G401 (cell line): ENCODE measurements at places on chromosomes 13 and 19. TPM values are rescaled to one million over a fixed set of nuclear protein-coding genes. Genes with fewer than 3 reads are reported as not detected.

The COX7A1 gene
- not detected in 2 replicates for total RNA-seq

The C13orf46 gene
- not detected in 2 replicates for total RNA-seq

The LRCH1 gene
- total RNA-seq, result 0.12 and 0.85 TPM in 2 replicates

The MISP gene
- 1.2 and 2.8 TPM in 2 replicates for total RNA-seq

The BRSK1 gene
- 8.9 and 18.3 TPM in 2 replicates for total RNA-seq

The PSG2 gene
- total RNA-seq, result 6.0 and 8.0 TPM in 2 replicates

The FBXO17 gene
- 47.4 and 91.4 TPM in 2 replicates for total RNA-seq

The ACP7 gene
- not detected in 2 replicates for total RNA-seq
